ENCODE measurements at places on chromosomes 7 and 10.

DNA sequence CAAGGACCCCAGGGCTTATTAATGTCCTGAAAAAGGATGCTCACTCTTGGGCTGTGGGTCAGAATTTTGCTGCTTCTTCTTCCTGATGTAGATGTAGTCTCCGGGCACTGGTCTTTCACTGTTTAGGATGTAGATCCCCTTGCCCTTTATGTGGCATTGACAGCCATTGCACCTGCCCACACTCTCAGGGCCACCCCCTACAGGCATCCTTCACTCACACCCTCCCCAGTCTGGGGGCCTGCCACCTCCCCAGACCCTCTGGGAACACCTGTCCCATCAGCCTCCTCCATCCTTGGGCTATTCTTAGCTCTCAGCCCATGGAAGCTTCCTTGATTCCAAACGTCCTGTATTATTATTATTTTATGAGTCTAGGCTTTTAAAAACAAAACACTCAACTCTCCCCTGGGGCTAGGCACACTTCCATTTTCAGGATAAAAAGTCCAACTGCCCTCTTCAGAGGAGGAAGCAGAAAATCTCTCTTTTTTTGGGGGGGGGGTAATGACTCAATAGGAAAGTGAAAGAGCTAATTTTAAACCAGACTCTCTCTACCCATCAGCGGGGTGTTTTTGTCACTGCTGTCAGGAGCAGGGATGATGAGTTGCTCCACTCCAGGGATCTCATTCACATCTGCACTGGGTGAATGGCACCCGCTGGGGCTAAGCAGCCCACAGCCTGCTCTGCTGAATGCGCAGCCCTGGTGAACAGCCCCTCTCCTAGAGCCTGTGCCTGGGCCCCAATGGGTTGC is 11.5 kb upstream of the KLRG2 start:
- DNase-seq: no peak

GRCh38 chr10:131168238-131168875 is 143.2 kb downstream of the TCERG1L start:
- peak; percentile 66 for DNase-seq

DNA sequence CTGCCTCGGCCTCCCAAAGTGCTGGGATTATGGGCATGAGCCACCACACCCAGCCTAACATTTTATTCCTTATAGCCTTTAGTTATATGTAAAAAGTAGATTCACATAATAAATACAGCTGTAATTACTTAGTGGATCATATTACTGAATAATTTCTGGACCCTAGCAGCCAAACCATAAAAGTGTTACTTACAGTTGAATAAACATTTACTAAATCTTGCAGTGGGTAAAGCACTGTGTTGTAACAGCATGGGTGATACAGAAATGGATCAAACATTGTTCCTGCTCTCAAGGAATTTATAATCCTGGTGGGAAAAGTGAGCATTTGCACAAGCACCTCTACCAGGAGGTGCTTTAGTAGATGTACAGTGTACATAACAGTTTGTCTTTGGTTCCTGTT is 25.0 kb downstream of the BPGM start:
- DNase-seq: no peak

DNA sequence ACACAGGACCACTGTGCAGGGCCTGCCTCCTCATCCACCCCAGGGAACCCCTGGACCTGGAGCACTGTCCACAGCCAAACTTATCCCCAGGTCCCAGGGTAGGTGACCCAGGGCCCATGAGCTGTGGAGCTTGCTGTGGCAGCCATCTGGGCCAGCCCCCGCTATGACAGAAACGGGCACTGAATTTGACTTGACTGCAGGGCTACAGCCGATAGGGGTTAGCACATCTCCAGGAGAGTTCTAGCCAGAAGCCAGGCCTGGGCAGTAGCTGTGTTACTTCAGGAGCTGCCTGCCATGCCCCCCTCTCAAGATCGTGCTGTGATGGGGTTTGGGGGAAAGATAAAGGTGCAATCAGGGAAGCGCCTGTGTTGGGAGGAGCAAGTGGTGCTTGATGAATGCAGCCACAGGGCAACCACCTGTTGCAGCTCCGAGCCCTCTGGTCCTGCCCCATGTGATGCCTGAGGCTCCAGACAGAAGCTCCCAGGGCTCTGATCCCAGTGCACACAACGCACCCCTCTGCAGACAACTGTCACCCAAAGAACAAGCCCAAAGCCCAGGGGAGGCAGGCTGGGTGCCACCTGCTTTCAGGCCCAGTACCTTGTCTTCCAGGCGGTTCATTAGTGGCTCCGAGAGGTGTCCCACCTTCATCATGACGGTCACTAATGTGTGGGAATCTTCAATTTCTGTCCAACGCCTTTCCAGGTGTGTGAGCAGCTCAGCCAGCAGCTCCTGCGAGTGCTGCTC is 6.5 kb downstream of the TBRG4 start:
- DNase-seq: no peak

- no peak for DNase-seq
These were observed 15.7 kb downstream of the WNT16 start for GRCh38 chr7:121344497-121344896.

DNA sequence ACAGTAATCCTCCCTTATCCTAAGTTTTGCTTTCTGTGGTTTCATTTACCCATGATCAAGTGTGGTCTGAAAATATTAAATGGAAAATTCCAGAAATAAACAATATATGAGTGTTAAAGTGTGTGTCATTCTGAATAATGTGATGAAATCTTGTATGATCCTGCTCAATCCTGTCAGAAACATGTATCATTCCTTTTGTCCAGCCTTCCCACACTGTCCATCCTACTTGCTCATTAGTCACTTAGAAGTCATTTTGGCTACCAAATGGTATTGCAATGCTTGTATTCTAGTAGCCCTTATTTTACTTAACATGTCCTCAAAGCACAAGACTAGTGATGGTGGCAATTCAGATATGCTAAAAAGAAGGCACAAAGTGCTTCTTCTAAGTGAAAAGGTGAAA is 1211.2 kb upstream of the SORCS1 start:
- no peak for DNase-seq

DNA sequence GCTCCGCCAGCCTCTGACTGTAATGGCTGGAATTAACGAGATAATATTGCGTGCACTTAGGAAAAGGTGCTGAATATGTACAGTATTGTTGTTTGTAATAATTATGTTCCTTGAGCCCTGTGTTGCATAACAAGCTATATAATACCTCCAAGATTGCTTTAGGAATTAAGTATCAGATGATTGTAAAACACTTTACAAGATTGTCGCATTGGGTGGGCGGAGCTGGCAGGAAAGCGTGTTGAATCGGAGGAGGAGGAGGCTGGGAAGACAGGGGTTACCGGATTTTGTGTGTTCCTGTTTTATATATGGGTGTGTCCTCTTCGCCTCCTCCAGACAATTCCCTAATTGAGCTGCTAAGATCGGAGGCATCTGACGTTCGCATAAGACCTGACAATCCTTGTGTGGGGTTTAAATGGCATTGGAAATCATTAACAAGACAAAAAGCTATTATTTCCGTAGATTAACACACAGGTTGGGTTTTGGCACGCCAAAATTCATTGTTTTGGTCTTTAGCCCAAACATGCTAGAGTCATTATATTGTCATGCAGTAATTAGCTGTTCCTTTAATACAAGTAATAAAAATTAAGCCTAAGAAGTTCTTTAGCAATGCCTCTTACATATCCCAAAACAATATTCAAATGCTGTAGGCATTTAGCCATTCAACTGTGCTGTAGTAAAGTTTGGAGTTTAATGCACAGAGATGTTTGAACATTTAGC is 192.9 kb upstream of the SH2B2 start:
- peak; percentile 7 for DNase-seq

GRCh38 chr10:89644691-89644966 is 413 bp downstream of the PANK1 start:
- no peak for DNase-seq

GRCh38 chr10:27664461-27664860 is 81.2 kb downstream of the MKX start:
- DNase-seq: no peak

- no peak for DNase-seq
These were observed 461 bp upstream of the ETV1 start for GRCh38 chr7:13989949-13990305.
